ENCODE measurements at places on chromosomes 5 and 9.

DNA sequence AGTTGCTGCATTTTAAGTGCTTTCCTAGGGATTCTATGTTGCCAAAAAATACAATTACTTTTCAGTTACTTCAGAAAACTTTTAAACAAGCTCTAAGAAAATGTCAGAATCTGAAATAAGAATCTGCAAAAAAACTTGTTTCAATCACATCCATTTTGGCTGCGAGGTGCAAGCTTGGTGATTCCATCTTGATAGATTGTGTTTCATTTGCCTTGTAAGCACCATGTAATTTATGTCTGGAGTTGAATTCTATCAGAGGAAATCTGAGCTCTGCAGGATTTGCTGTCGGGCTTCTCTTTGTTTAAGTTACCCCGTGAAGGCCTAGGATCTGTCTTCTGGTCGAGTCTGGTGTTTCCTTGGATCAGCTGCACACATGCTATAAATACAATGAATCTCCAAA lies 40.4 kb upstream of the MAN2A1 start:
- DNase-seq = no peak

DNA sequence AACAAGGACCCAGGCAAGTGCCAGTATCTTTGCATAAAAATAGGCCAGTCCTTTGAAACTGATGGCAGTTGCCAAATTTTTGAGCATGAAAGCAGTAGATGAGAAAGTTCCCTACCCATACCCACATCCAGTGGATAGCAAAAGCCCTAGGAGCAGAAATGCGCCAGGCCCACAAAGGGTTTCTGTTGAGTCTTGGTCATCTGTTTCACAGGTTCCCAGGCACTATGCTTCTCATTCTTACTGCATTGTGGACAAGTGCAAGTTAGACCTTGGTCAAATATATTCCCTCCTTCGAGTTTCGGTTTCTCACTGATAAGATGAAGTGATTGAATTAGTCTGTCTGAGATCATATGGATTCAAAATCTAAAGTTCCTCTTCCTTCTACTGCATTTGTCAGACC lies 152.3 kb downstream of the NR3C1 start:
- no peak for DNase-seq

GRCh38 chr9:72949918-72950325 lies 2.9 kb downstream of the ALDH1A1 start:
- no peak for DNase-seq

GRCh38 chr5:41182666-41183065 lies 30.7 kb downstream of the C6 start:
- DNase-seq = no peak

- DNase-seq = no peak
These were observed 200.9 kb downstream of the AUH start for GRCh38 chr9:91160599-91161464.

GRCh38 chr5:180829726-180830125 lies 27.1 kb upstream of the MGAT1 start:
- no peak for DNase-seq

DNA sequence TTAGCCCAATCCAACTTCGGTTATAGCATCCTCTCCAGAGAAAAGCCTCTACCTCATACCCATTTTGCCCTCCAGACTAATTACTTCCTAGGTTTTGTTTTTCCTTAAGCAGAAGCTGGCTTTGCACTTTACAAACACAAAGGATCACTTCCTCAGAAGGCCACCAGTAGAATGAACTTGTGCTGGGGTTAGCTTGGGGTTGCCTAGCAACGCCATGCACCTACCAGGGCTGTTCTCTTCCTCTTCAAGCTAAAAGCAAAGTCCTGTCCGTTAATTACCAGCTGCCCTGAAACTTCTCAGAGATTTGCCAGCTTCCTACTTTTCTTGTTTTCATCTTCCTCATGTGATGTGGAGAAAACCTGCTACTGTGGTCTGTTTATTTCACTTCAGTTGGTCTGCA lies 132.0 kb upstream of the WWC1 start:
- DNase-seq = no peak

GRCh38 chr5:111225926-111226325 lies 1.7 kb downstream of the CAMK4 start:
- DNase-seq = no peak

DNA sequence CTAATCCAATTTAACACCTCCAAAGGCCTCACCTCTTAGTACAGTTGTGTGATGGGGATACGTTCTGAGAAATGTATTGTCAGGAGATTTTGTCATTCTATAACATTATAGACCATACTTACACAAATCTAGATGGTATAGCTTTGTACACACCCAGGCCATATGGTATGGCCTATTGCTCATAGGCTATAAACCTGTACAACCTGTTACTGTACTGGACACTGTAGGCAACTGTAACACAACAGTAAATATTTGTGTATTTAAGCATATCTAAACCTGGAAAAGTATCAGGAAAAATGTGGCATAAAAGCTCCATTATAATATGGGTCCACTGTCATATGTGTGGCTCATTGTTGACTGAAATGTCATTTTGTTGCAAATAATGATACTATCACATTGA lies 12.1 kb downstream of the ACER2 start:
- DNase-seq = no peak

GRCh38 chr5:141363952-141364660 lies at the start of gene PCDHGA5:
TSS of gene PCDHGA5 (plus strand) at chr5:141364162. CDS start at chr5:141364331, 169 bp downstream.
- DNase-seq = peak; percentile 18

- peak; percentile 78 for DNase-seq
These were observed 41.1 kb downstream of the LURAP1L start for GRCh38 chr9:12815888-12816287.

- DNase-seq = peak; percentile 65
These were observed at the start of gene TMEM171 for GRCh38 chr5:73120222-73121118. TSS of gene TMEM171 (plus strand) at chr5:73120575. CDS start at chr5:73123374, 2,799 bp downstream.

DNA sequence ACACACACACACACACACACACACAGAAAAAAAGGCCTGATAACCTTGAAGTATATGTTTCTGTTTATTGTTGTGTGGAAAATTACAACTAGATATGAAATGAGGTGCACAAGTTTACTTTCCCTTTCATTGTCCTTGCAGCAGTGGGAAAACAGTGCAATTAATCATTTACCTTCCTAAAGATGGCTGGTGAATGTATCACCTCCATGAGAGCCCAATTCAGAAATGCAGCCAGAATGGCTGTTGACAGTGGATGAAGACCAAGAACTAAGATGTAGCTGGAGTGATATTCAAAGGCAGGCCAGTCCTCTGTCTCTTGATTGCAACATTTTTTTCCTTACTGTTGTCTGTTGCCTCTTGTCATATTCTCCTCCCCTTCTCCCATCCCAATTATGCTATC lies 49.6 kb upstream of the EIF4EBP3 start:
- no peak for DNase-seq

GRCh38 chr9:33117306-33117705 lies 40.8 kb upstream of the SMU1 start:
- peak; percentile 42 for DNase-seq

DNA sequence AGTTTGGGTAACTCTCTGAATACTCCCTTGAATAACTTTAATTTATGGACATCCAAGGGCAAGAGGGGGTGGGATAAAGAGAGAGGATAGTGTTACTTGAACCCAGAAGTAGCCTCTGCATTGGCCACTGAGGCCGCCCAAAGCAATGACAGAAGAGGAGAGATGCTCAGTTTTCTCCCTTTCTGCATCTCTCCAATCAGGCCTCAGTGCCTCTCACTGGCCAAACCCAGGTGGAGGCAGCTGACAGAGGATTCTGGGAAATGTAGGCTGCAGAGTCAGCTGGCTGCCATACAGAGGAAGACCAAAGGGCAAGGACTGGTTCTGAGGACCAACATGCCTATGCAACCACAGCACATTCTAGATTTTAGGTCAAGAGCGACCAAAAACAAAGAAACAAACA lies 719.4 kb downstream of the MAT2B start:
- DNase-seq = no peak

GRCh38 chr9:37967014-37967760 lies 63.3 kb upstream of the SLC25A51 start:
- peak; percentile 42 for DNase-seq

DNA sequence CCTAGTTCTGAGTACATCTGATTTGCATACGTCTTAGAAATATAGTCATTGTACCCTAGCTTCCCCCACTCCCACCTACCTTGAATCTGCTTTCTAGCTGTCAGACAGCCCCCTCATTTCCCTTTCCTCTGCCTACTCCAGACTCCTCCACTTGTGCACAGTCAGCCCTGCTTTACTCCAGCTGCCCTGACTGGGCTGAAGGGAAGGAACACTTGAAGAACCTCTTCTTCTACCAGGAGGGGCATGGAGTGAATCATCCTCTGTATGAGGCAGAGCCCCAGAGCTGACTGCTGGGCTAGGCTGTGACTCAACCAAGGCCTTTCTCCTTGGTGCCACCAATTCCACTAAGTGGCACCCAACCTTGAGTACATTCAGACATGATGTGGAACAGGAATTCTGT lies 18.1 kb upstream of the ZFR start:
- peak; percentile 79 for DNase-seq

- no peak for DNase-seq
These were observed 8.5 kb downstream of the FBP1 start for GRCh38 chr9:94630833-94631232.

DNA sequence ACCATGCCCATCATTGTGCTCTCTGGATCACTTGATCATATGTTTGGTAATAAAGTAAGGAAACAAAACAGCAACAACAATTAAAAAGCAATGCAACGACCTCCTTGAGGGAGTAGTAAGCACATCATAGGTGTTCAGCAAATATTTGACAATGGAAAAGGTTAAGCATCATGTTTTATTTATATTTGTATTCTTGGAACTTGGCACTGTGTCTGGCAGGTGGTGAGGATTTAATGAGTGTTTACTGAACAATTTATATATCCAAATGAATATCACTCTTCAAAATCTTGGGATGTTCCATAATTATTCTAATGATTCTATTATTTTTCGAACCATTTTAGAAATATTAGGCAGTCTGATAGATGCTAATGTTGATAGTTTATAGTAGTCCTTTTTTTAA lies 6.2 kb downstream of the PIP5K1B start:
- no peak for DNase-seq

- no peak for DNase-seq
These were observed 2.2 kb downstream of the PRDM12 start for GRCh38 chr9:130666393-130667119.

DNA sequence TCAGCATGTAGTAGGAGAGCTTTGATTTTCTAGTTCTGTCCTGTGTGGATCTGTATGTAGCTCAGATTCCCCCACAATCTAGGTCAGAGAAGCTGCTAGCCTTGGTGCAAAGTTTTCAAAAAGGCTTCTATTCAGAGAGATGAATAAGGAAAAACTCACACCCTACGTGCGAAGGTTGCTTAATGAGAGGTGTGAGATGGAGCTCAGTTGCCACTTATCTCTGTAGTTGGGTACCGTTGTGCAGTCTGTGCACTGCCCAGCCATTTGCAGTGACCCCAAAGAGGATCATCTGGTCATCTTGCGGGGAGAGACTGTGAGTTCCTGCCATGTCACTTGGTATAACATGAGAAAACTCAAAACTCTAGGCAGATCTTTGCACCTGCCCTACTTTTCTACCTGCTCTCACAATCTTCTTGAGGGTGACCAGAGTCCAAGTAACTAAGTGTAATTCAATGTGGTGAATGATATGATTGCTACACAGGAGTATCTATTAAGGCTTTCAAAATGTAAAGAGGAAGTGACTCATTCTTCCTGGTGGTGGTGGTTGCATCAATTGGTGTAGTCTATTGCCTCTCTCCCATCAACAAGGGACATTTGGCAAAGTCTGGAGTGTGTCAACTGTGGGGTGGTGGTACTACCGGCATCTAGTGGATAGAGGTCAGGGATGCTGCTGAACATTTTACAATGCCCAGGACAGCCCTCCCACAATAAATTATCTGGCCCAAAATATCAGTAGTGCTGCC lies 65.2 kb downstream of the TMC1 start:
- peak; percentile 93 for DNase-seq

GRCh38 chr5:90117005-90117404 lies 292.6 kb downstream of the CETN3 start:
- DNase-seq = no peak

- no peak for DNase-seq
These were observed 244.4 kb upstream of the TUT7 start for GRCh38 chr9:86598411-86599239.

- DNase-seq = no peak
These were observed 209.1 kb downstream of the NR2F1-AS1 start for GRCh38 chr5:93371893-93372292.

DNA sequence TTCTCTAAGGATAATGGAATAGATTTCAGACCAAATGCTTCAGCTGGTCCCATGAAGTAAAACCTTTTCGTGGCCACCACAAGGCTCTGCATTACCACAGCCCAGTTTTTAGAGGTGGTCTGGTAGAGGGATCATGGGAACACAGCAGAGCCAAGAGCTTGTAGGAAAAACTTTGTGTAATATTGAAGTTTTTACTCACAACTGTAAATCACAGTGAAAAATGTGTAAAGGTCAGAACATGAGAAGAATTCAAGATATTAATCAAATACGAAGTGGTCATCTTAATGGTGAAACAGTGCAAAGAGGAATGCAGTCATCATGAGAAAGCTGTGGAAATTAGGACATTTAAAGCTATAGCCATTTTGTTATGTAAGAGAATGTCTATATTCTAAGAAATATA lies 197.5 kb downstream of the NPR3 start:
- DNase-seq = no peak

- no peak for DNase-seq
These were observed 2.3 kb upstream of the INIP start for GRCh38 chr9:112720113-112720780.

DNA sequence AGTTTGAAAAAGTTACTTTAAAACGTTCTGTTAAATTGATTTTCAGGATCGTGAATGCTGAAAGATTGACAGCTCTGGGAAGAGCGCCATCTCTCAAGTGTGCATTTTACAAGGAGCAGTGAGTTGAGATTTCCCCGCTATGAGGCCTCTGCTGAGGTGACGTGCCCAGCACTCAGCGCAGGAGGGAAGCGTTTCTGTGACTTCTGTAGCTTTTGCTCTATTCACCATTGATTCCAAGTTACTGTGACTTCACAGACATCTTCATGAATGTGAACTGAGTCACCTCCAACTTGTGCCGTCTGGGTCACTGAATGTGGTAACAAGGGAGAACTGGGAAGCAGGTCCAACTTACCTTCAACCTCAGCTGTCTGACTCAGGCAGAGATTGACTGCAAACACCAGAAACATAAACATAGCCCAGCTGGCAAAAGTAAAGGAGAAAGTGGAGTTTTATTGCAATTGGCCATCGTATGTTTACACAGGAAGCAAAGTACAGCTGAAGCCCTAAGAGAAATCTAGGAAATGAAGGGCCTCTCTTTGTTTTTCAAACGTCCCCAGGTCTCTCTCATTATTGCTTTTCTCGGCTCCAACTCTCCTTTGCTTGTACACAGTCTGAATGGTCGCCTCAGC lies 428.8 kb upstream of the CLINT1 start:
- DNase-seq = peak; percentile 40

GRCh38 chr9:78038620-78039300 lies 7.1 kb upstream of the GNAQ start:
- DNase-seq = peak; percentile 64

All from ELR (cell line).